ENCODE measurements at places on chromosomes 5 and 9.

- no peak for DNase-seq
These were observed 299.4 kb downstream of the COX7C start for GRCh38 chr5:86917117-86917579.

DNA sequence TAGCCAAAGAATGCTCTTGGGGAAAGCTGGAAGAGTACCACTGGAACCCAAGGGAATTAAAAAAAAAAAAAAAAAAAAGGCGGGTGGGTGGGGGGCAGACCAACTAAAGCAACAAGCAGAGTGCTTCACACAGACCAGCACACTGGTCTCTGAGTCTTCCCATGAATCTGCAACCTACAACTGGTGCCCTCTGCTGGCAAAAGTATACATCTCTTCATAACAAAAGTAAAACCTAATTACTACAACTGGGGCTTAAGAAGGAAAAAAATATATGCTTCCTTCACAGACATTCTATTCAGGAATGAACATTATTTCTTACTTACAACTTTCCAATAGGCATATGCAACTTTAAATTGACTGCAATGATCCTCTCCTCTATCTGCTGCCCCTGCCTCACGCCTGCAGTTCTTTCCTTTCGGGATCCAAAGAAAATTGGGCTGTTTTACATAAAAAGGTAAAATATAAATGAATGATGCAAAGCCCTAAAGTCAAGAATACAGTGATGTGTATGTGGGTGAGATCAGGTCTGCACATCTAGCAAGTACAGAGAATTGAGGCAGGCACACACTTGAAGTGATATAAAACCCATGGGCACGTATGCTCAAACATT is 7.2 kb upstream of the KLHL3 start:
- DNase-seq = peak; percentile 81

- DNase-seq = peak; percentile 90
These were observed 11.1 kb downstream of the GRIN1 start for GRCh38 chr9:137149942-137150616.

- peak; percentile 4 for DNase-seq
These were observed 638 bp downstream of the DIRAS2 start for GRCh38 chr9:90641884-90642487.

DNA sequence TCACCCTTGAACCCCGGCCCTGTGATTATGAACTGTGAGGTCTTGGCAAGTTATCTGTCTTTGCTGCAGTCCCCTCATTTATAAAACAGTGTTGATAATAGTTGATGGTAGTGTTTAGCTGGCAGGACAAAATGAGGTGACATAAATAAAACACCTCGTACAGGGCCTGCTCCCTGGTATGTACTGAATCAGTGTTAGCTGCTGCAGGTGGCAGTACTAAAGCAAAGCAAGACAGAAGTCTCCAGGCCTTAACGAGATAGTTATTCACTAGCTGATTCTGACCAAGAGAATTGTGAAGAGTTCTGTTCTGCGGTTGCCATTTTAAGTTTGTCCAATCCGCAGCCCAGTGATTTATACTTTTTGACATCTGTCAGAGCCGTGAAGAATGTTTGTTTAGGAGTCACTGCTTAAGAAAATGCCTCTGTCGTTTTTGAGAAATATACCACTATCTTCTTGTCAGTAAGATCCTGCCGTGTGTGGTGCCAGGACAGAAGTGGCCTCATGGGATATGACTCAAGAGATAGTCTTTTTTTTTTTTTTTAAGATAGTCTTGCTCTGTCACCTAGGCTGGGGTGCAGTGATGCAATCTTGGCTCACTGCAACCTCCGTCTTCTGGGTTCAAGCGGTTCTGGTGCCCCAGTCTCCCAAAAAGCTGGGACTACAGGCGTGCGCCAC is 75.9 kb downstream of the KDM4C start:
- no peak for DNase-seq

- no peak for DNase-seq
These were observed 8.3 kb downstream of the CIZ1 start for GRCh38 chr9:128182893-128183588.

GRCh38 chr9:15182730-15183129 is 124.3 kb downstream of the TTC39B start:
- no peak for DNase-seq

DNA sequence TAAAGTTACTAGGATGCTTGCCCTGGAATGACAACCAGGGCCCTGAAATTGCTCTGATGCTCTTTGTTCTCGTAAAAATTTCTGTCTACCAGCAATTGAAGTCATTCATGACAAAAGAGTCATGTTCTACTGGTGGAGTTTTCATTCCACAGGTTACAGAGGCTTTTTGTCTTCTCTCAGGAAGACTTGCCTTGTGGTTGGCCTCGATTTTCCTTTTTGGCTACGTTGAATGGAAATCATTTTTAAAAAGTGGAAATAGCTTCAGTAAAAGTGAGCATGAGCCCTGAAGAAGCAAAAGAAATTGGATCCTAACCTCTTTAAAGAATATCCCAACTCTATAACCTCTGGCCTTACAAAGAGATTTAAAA is 255.2 kb downstream of the AOPEP start:
- no peak for DNase-seq

DNA sequence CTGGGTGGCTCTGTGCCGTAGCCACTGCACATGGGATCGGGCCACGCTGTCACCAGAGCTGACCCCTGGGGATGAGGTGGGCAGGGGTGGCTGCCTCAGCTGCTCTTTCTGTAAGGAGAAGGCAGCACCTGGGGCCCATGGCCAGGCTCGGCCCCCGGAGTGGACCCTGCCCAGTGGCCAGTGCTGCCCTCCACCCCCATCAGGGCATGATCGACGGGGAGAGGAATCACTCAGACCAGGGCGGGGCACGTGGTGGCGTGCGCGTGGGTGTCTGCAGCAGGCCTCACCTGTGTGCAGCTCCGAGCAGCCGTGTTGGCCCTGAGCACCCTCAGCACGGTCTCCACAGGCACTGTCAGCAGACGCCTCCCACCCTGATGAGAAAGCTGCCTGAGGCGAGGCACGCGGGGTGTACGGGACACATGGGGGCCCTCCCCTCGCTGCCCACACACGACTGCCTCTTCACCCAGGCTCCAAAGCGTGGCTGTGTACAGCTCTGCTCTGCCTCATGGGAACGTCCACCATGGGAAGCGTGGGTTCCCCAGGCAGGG is 8.6 kb upstream of the CARD9 start:
- no peak for DNase-seq

GRCh38 chr9:15915711-15916110 is 362.9 kb downstream of the CCDC171 start:
- DNase-seq = no peak

DNA sequence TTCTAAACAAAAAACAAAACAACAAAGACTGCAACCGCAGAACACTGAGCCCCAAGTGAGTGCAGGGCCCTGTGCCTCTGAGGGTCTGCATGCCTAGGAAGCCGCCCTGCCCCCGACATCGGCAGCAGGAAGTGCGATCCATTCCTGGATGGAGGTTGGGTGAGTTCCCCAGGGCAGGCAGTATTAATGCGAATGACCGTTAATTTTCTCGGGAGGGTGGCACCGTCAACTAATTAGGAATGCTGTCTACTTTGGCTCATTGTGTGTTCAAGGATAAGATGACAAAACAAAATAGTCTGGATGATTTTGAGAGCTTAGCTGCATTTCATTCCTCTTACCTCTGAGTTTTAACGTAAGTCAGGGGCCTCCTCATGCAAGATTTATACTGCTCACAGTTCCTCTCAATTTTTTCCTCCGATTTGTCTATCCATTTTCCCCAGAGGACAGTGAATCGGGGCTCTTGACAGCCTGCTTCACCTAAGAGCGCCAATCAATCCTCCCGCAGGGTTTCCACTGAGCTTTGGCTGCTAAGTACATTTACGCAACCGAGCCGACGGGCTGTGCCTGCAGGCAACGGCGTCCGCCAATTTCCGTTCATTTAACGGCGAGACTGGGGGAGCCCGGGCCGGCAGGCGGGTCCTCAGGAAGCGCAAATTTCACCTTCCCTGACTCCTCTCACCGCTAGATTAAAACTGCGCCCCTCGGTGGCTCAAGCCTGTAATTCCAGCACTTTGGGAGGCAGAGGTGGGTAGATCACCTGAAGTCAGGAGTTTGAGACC is 2.9 kb upstream of the NXNL2 start:
- DNase-seq = no peak

DNA sequence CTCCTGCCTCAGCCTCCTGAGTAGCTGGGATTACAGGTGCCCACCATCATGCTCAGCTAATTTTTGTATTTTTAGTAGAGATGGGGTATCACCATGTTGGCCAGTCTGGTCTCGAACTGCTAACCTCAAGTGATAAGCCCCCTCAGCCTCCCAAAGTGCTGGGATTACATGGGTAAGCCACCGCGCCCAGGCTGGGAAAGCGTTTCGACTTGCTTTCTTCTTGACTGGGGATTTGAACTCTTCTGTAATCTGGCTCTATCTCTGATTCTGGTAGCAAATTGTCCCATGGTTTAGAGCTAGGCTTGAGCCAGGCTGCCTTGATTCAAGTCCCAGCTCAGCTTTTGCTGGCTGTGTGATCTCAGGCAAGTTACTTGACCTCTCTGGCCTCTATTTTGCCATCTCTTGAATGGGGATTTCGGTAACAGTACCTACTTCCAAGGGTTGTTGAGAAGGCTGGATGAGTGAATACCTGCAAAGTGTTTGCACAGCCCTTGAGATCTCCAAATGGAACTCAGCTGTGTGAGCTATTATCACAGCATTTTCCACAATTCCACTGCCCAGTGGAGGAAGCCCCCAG is 20.5 kb upstream of the MVB12B start:
- no peak for DNase-seq

- DNase-seq = no peak
These were observed 234.9 kb downstream of the SAXO1 start for GRCh38 chr9:18798106-18798505.

DNA sequence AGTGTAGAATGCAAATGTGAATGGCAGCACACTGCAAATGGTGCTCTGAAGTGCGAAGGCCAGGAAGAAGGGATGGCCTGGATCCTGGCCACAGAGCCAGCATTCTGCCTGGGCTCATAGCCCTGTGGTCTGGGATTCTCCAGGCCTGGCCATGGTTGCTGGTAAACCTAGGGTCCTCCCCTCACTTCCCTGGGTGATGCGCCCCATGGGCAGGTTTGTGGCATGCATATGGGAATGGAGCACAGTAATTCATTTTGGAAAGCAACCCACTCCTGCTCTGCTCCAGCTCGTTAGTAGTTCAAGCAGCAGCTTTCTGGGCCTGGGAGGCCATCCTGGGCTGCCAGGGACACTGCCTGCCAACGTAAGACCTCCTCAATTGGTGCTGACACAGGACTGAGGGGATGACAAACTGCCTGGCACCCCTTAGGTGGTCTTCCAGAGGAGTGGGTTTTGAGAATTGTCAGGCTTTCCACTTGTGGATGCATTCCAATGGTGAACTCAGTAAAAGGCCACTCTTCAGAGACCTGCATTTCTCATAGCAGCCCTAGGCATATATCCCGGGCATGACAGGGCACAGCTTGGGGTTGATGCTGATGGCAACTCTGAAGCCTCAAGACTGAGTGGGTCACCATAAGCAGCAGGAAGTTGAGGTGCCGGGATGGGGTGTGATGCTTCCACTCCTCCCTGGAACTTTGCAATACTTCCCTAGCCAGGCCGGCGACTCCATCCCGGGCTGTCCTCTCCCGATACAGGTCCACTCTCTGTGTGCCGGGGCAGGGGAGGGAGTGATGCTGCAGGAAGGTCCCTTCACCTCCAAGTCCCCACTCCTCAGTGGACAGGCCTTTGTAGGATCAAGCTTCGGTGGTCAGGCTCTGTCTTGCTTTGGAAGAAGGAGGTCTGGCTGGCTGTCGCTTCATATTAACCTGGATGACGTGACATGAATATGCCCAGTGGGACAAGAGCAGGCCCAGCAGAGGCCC is 1.2 kb upstream of the SLC25A48 start:
- no peak for DNase-seq

DNA sequence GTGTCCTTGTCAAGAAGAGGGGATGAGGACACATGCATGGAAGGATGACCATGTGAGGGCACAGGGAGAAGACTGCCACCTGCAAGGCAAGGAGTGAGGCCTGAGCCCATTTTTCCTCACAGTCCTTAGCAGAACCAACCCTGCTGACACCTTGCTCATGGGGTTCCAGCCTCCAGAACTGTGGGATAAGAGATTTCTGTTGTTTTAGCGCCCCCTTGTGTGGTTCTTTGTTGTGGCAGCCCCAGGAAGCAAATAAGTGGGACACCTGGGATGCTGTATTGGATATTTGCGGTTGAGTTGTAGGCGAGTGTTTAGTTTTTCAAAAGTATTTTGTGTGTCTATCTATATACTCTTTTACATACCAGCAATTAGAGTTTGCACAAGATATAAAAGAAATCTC is 206.4 kb downstream of the NXNL2 start:
- peak; percentile 12 for DNase-seq

- no peak for DNase-seq
These were observed 117.5 kb upstream of the FSTL4 start for GRCh38 chr5:133729800-133730199.

DNA sequence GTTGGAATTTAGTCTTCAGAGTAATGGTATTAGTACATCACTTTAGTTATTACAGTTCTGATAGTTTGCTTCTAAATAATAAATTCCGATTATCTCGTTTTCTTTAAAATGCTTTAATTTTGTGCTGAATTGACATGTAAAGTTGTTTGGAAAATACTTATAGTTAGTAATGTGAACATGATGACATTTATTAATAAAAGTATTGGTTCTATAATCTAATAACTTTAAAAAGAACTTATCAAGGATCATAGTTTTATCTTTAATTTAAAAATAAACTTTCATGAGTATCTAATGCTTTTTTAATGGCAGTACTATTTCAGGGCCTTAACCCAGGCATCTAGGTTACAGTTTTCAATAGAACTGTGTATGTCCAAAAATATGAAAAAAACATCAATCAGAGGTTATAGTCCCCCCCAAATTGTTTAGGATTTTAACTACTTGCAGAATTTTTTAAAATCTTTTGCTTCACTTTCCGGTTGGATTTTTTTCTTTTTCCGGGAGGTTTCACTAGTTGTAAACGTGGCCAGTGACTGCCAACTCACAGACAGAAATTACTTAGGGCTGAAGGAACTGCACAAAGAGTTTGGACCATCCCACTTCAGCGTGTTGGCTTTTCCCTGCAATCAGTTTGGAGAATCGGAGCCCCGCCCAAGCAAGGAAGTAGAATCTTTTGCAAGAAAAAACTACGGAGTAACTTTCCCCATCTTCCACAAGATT is 680 bp downstream of the GPX8 start:
- DNase-seq = no peak

GRCh38 chr5:167916706-167917105 is 374.7 kb upstream of the WWC1 start:
- no peak for DNase-seq

- no peak for DNase-seq
These were observed 11.1 kb downstream of the PTGES2 start for GRCh38 chr9:128116104-128117083.

- no peak for DNase-seq
These were observed 14.2 kb upstream of the CAST start for GRCh38 chr5:96648023-96648422.
